ENCODE measurements at places on chromosomes 2 and 18. TPM values are rescaled to one million over a fixed set of nuclear protein-coding genes. Genes with fewer than 3 reads are reported as not detected.

IL1R1 gene
- 72.7 TPM for polyA plus RNA-seq

CIDEA gene
- 2.2 TPM for polyA plus RNA-seq

MC5R gene
- not detected for polyA plus RNA-seq

BIN1 gene
- 149 TPM for polyA plus RNA-seq

TMX3 gene
- polyA plus RNA-seq = 19.9 TPM

CBLN2 gene
- 0.23 TPM for polyA plus RNA-seq

KLHL29 gene
- polyA plus RNA-seq = 5.7 TPM

RDH14 gene
- 33.0 TPM for polyA plus RNA-seq

EPAS1 gene
- polyA plus RNA-seq = 163 TPM

SPR gene
- 28.2 TPM for polyA plus RNA-seq

OTOS gene
- polyA plus RNA-seq = not detected

NETO1 gene
- 0.96 TPM for polyA plus RNA-seq

APOB gene
- polyA plus RNA-seq = 0.49 TPM

TMEM200C gene
- polyA plus RNA-seq = 1.3 TPM

IRS1 gene
- polyA plus RNA-seq = 26.8 TPM

UGT1A5 gene
- polyA plus RNA-seq = not detected

UGT1A6 gene
- 19.9 TPM for polyA plus RNA-seq

PDCD1 gene
- polyA plus RNA-seq = 0.29 TPM

CDH19 gene
- polyA plus RNA-seq = 10.3 TPM

VAMP8 gene
- polyA plus RNA-seq = 89.9 TPM

DCDC2C gene
- polyA plus RNA-seq = 0.09 TPM

CNDP1 gene
- 0.20 TPM for polyA plus RNA-seq

IGFBP2 gene
- 162 TPM for polyA plus RNA-seq

HOXD10 gene
- polyA plus RNA-seq = 4.1 TPM

CCDC138 gene
- polyA plus RNA-seq = 2.8 TPM

MAL gene
- polyA plus RNA-seq = 13.3 TPM

BBS5 gene
- polyA plus RNA-seq = 9.5 TPM

M1AP gene
- 0.15 TPM for polyA plus RNA-seq

RAPGEF4 gene
- 4.3 TPM for polyA plus RNA-seq

PDIA6 gene
- 139 TPM for polyA plus RNA-seq

GPR35 gene
- polyA plus RNA-seq = 3.3 TPM

ORMDL1 gene
- polyA plus RNA-seq = 38.6 TPM

CYRIA gene
- polyA plus RNA-seq = 7.9 TPM

NTSR2 gene
- 0.05 TPM for polyA plus RNA-seq

NFE2L2 gene
- polyA plus RNA-seq = 149 TPM

SLC16A14 gene
- polyA plus RNA-seq = 4.9 TPM

FKBP1B gene
- polyA plus RNA-seq = 10.5 TPM

LRATD1 gene
- 26.2 TPM for polyA plus RNA-seq

RAB6C gene
- 0.08 TPM for polyA plus RNA-seq

TTC39C gene
- polyA plus RNA-seq = 12.6 TPM
